ENCODE measurements at places on chromosomes 1 and 21.
A peak's percentile ranks its signal among the peaks of the same experiment; 100 is the strongest.

DNA sequence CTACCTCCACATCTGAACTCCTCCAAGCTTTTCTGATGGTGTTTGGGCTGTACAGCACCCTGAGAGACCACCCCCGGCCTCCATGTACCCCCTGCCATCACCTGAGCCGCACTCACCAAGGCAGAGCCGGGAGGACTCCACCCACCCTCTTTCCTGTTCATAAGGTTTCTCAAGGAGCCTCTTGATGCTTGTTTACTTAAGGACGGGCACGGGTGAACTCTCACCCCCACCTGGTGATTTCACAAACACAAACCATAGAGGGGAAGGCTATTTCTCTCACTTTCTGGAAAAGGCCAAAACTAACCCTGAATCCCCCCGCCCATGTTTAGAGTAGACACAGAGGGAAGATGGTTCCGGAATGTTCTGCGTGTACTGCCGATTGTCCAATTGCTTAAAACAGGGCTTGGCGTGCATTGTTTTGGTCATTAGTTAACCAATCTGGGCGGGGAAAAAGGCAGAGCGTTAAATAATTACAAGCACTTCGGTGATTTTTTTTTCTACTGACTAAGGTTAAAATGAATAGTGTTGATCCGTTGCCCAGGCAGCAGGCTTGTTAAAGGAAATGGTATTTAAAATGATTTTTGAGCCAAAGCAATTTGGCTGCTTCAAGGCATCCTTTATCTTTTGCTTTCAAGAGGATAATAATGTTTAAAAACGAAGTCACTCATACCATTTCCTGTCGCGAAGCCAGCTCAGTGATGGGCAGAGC is 279.8 kb upstream of the VAMP3 start:
- no peak for DNase-seq

GRCh38 chr1:168552961-168553360 is 9.2 kb upstream of the XCL2 start:
- no peak for DNase-seq

DNA sequence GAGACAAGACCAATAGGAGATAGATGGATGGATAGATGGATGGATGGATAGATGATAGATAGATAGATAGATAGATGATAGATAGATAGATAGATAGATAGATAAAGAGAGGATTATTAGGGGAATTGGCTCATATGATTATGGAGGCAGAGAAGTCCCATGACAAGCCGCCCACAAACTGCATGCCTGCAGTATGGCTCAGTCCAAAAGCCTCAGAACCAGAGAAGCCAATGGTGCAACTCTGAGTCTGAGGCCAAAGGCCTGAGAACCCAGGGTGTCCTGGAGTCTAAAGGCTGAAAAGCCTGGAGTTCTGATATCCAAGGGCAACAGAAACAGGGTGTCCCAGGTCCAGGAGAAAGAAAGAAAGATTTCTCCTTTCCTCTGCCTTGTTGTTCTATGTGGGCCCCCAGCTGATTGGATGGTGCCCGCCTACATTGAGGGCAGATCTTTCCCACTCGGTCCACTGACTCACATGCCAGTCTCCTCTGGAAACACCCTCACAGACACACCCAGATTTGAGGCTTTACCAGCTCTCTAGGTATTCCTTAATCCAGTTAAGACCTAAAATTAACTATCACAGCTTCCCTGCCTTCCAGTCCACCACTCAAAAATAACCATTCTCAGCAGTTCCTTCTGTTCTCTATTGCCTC is 39.6 kb upstream of the IRF2BP2 start:
- DNase-seq: no peak

- DNase-seq: no peak
Measured at GRCh38 chr1:100009458-100009857, 39.7 kb downstream of the SLC35A3 start.

GRCh38 chr1:37808369-37809319 is 636 bp upstream of the YRDC start:
- peak; percentile 34 for DNase-seq

GRCh38 chr1:40822890-40823289 is 39.3 kb downstream of the CITED4 start:
- DNase-seq: no peak

DNA sequence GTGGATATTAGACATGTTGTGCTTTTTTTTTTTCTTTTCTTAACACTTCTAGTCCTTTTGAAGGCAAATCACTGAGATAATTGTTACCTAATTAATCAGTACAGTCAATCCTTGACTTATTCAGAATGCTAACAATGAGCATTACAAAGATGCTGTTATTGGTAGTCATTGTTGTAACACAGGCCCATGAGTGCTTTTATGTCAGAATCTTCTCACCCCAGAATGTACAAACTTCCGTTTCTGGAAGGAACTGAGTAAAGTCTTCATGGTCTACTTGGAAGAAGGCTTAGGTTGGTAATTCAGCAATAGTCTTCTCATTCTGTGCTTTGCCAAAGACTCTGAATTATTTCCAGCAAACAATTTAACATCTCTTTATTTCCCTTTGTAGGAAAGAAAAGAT is 3.1 kb downstream of the KCNK1 start:
- DNase-seq: no peak

DNA sequence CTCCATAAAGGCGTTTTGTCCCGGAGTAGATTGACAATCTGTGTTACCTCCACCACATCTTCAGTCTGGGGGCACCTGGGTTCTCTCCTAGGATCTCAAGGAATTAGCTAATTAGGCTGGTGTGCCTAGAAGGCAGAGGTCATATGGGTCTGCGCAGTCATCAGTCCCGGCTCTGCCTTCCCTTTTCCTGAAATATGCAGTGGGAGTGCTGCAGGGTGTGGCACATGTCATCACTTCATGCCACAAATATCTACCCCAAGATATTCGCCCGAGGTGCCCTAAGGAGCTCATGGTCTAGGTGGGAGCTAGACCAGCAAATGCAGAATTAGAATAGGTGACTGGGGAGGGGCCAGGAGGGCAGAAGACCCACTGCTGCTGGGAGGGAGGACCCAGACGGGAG is 42.9 kb downstream of the ACTL8 start:
- no peak for DNase-seq

DNA sequence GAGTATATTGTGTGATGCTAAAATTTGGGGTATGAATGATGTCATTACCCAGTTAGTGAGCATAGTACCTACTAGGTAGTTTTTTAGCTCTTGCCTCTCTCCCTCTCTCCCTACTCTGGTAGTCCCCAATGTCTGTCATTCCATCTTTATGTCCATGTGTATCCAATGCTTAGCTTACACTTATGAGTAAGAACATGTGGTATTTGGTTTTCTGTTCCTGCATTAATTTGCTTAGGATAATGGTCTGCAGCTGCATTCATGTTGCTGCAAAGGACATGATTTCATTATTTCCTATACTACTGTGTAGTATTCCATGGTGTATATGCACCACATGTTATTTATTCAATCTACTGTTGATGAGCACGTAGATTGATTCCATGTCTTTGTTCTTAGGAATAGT is 54.4 kb upstream of the NEGR1 start:
- no peak for DNase-seq

- no peak for DNase-seq
Measured at GRCh38 chr1:30447701-30448100, 275.7 kb downstream of the MATN1 start.

DNA sequence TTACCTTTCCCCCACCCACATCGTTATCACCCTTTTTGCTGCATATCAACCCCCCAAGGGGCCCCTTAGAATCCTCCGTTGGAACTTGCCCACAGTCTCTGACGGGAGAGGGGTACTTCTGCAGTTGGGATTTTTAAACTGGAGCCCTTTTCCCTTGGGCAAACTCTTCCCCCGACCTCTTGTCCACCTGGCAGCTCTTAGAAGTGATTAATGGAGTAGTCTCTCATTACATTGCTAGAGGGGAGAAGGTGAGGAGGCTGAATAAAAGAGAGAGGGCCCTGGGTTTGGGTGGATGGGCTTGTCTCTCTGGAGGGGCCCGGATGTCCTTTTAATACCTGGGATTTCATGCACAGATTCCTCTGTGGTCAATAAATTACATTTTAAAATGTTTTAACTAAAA is 27.2 kb upstream of the TSPAN2 start:
- no peak for DNase-seq

DNA sequence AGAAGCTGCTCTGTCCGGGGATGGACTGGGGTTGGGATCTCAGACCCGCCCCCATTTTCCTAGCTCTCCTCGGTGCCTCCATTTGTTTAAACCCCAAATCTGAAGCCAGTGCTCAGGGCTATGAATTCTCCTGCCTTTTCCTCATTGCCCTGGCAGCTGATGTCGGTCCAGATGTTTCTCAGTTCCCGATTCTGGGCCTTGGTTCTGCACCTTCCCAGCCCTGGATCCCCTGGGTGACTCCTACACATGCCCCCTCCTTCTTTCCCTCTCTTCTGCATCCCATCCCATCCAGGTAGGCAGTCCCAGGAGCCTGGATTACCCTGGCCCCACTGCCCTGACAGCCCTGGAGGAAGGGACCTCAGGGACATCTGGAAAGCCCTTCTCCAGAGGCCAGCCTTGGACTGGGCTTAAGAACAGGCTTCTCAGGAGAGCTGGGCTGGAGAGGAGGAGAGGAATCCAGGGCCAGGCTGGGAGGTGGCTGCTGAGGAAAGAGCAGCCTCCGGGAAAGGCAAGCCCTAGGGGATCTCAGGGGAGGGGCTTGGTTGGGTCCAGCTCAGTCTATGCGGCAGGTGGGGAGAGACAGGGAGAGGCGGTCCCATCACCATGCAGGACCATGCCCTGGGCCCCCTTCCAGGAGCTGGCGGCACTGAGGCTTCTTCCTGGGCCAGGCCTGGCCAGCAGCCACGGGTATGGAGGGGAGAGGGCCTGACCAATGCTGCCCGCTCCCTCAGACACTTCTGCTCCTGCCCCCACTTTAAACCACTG is 6.8 kb upstream of the EPS8L3 start:
- no peak for DNase-seq

DNA sequence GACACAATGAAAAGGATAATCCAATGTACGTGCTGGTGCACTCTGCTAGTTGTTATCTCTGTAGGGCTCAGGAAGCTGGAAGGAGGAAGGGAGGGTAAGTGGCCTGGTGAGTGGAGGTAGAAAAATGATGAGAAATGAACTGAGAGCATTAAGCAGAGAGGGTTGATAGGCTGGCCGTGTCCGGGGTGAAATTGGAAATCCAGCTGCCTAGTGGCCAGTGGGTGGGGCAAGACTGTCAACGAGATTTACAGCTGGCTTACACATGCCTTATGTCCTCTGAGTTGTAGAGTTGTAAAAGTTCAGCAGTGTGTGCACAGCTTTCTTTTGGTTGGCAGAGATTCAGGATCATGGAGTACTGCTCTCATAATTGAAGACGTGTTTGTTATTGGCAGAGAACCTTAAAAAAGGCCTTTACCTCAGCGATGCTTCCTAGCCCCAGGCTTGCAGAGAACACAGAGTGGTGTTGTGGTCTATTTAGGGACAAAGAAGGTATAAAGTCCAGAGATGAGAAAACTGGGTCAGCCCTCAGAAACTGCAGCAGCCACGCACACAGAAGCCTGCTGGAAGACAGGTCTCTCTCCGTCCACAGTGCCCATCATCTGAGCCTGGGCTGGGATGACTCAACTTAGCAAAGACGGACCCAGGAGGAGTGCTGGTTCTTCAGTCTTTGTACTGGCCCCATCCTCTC is 132.4 kb downstream of the EDEM3 start:
- DNase-seq: no peak
